ENCODE measurements at places on chromosomes 1 and 21.

GRCh38 chr1:222167111-222167510 is 380.8 kb downstream of the HHIPL2 start:
- no peak for DNase-seq

DNA sequence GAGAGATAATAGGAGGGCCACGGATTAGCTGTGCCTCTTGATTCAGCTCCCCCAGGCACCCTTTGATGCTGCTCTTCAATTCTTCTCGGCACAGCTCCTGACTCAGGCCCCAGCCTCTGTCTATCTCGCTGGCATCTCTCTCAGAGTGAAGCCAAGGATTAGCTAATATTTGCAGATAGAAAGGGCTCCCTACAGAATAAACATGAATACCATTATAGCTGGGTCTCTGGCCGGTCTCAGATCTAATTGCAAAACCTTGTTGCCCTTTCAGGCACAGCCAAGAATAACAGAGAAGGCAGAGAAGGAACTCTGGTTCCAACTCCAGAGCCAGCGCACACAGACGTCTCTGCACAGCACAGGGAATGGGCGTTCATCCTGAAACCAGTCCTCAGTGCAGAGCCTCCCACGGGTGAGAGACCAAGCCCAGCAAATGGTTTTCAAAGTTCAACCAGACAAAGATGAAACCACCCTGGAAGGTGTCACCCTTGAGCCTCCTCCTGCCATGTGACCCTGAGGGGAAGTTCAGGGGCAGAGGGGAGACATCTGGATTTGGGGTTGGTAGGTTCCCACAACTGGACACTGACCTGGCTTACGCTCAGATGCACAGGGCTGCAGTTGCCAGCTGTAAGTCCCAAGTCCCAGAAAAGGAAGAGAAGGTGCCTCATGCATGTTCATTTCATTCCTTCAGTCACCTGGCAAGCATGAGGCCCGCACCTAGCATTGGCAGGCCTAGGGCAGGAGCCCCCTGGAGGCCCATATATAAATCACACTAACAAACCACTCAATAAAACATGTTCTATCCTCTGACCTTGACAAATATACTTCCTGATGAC is 394.0 kb downstream of the NPHP4 start:
- no peak for DNase-seq

DNA sequence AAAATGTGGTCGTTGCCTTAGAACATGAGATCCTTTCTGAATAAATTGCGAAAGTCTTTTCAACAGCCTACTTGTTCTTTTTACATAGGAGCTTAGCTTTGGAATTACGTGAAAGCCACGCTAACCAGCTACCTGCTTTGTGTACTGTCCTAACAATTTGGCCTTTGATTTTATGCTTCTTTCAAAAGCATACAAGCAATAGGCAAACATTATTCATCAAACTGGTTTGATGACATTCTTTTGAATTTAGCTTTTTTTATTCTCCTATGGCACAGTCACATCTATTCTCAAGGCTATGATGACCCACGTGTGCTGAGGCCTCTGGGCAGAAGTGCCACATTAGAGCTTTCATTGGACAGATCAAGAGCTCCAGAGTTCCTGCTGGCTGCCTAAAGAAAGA is 178.0 kb upstream of the DPT start:
- no peak for DNase-seq

- DNase-seq: no peak
Observed at GRCh38 chr1:67189953-67190352, 23.7 kb downstream of the IL23R start.

GRCh38 chr21:42848932-42849758 is 30.2 kb downstream of the WDR4 start:
- no peak for DNase-seq

- DNase-seq: no peak
Observed at GRCh38 chr1:226126824-226127569, 59.5 kb downstream of the ACBD3 start.

DNA sequence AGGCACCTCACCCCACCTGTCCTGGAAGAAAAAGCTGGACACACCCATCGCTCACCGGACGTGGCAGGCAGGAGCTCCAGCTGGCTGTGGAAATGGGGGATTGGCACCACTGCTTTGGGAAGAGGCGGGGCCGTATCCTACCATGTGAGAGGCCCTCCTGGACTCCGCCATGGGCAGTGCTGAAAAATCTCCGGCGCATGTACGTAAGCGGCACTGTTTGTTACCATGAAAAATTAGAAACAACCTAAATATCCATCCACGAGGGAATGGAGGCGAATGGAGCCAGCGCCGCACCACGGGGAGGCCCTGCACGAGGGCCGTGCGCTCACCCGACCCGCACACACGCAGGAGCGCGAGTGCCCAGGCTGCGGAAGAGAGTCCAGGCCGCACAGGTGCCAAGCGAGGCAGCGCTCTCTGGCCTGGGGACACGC is 3.1 kb downstream of the KRTAP10-8 start:
- no peak for DNase-seq

DNA sequence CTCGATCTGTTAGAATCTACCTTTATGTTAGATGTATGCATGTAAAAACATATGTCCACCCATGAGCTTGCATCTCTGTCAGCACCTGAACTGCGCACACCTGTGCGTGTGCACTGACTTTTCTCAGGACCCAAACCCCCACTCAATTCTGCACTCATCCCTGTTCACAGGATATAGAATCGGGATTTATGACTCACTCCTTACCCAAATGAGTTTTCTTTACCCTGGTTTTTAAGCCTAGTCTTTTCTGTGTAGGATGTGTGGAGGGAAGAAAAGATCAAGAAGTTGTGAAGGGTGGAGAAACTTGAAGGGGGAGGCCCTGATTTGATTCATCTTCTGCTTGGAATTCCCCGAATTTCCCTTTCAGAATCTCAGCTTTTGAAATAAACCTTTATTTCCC is 2.4 kb downstream of the ACKR1 start:
- DNase-seq: no peak

DNA sequence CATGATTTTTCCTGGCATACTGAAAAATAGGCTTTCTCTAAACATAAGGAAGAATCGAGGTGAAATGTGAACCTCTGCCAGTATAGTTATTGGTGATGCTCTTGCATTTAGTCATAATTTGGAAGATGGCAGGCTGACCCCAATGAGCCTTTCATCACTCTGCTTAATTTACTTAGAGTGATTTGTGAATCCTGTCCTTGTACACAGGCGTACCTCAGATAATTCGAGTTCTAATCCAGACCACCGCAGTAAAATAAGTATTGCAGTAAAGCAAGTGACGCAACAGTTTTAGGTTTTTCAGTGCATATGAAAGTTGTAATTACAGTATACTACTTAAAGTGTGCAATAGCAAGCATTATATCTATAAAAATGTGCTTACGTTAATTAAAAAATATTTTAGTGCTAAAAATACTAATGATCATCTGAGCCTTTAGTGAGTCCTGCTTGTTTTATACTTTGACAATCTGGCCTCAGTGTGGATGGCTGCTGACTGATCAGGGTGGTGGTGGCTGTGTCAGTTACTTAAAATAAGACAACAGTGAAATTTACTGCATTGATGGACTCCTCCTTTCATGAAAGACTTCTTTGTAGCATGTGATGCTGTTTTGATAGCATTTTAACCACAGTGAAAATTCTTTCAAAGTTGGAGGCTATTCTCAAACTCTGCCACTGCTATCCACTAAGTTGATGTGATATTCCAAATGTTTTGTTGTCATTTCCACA is 1.7 kb downstream of the PKNOX1 start:
- no peak for DNase-seq

Measured in NCI-H748 treated with DMSO at 0.1 percent for 48 hours (cell line).